ENCODE measurements at places on chromosomes 2 and 18.

- DNase-seq = no peak
Measured at GRCh38 chr2:74227646-74228045, 29.2 kb downstream of the MTHFD2 start.

DNA sequence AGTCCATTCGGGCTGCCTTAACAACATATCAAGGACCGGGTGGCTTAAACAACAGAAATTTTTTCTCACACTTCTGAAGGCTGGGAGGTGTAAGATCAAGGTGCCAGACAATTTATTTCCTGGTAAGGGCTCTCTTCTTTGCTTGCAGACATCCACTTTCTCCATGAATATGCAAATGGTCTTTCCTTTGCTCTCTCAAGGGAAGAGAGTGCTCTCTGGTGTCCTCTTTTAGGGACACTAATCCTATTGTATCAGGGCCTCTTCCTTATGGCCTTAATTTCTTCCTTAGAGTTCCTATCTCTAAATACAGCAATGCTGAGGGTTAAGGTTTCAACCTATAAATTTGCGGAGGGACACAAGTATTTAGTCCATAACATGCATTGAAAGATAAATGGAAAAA lies 770.8 kb downstream of the DSC3 start:
- no peak for DNase-seq

GRCh38 chr2:76279142-76279541 lies 568.4 kb upstream of the GCFC2 start:
- DNase-seq = no peak

GRCh38 chr2:106546391-106546990 lies 59.3 kb downstream of the CD8B2 start:
- no peak for DNase-seq

GRCh38 chr2:28269019-28269784 lies 123.5 kb upstream of the FOSL2 start:
- peak; percentile 45 for DNase-seq
